SJCRH30 (cell line): ENCODE measurements at places on chromosomes 5 and 9.

DNA sequence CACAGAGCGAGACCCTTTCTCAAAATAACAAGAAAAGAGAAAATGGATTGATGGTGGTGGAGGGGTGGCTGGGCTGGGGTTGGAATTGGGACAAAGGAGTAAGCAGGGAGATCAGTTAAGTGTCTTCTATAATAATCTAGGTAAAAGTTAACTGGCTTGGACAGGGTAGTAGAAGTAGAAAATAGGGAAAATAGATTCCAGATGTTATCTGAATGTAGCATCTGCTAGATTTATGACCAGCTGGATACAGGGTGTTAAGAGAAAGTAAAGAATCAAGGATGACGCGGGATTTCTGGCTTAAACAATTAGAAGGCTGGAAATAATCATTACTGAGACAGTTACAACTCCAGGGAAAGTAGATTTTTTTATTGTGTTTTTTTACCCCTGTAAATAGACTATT is 13.0 kb downstream of the PPP6C start:
- H3K4me1 ChIP-seq, result no peaks in the 10 kb centered on the region
- H3K4me3 ChIP-seq, result no peak overlapping the region
- H3K27ac ChIP-seq, result no peak overlapping the region
- peaks cover 15% of the 10 kb centered on the region; the same call in 1 of the 2 replicates for H3K36me3 ChIP-seq
- no peaks in the 10 kb centered on the region for H3K27me3 ChIP-seq
- DNase-seq, result no peak

GRCh38 chr9:22005021-22005701 is 3.9 kb downstream of the CDKN2B start:
- peaks cover 2% of the 10 kb centered on the region; the same call in 1 of the 2 replicates for H3K4me1 ChIP-seq
- no peak overlapping the region for H3K27ac ChIP-seq
- DNase-seq, result no peak
- no peaks in the 10 kb centered on the region; the same call in 1 of the 2 replicates for H3K36me3 ChIP-seq

GRCh38 chr5:131538177-131538593 is 96.8 kb downstream of the RAPGEF6 start:
- H3K27me3 ChIP-seq, result no peaks in the 10 kb centered on the region
- DNase-seq, result no peak
- peaks cover 24% of the 10 kb centered on the region for H3K4me1 ChIP-seq

DNA sequence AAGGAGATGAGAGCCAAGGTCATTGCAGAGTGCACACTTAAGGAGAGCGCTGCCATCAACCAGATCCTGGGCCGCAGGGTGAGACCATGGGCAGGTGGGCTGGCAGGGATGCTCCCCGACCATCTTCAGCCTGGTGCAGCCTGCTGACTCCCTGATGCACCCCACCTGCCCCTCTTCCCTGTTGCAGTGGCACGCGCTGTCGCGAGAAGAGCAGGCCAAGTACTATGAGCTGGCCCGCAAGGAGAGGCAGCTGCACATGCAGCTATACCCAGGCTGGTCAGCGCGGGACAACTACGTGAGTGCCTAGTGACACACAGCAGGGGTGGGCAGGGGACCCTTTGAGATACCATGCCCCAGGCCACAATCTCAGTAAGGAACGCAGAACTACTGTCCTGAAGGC is 28.3 kb downstream of the TCF7 start:
- DNase-seq, result no peak
- no peak overlapping the region for H3K27ac ChIP-seq
- no peaks in the 10 kb centered on the region for H3K27me3 ChIP-seq
- H3K4me3 ChIP-seq, result no peak overlapping the region
- peaks cover 5% of the 10 kb centered on the region; the same call in 1 of the 2 replicates for H3K4me1 ChIP-seq

- no peaks in the 10 kb centered on the region for H3K4me1 ChIP-seq
- H3K36me3 ChIP-seq, result no peaks in the 10 kb centered on the region
- H3K4me3 ChIP-seq, result no peak overlapping the region
- no peaks in the 10 kb centered on the region; the same call in 1 of the 2 replicates for H3K27me3 ChIP-seq
- no peak for DNase-seq
- no peak overlapping the region for H3K27ac ChIP-seq
These were observed 90.3 kb downstream of the FBXO38 start for GRCh38 chr5:148474025-148474511.

- no peaks in the 10 kb centered on the region for H3K4me1 ChIP-seq
- H3K36me3 ChIP-seq, result no peaks in the 10 kb centered on the region
- H3K27ac ChIP-seq, result no peak overlapping the region
- DNase-seq, result no peak
- H3K27me3 ChIP-seq, result no peaks in the 10 kb centered on the region
- H3K4me3 ChIP-seq, result no peak overlapping the region
These were observed 9.6 kb upstream of the LNPEP start for GRCh38 chr5:96926276-96926675.

DNA sequence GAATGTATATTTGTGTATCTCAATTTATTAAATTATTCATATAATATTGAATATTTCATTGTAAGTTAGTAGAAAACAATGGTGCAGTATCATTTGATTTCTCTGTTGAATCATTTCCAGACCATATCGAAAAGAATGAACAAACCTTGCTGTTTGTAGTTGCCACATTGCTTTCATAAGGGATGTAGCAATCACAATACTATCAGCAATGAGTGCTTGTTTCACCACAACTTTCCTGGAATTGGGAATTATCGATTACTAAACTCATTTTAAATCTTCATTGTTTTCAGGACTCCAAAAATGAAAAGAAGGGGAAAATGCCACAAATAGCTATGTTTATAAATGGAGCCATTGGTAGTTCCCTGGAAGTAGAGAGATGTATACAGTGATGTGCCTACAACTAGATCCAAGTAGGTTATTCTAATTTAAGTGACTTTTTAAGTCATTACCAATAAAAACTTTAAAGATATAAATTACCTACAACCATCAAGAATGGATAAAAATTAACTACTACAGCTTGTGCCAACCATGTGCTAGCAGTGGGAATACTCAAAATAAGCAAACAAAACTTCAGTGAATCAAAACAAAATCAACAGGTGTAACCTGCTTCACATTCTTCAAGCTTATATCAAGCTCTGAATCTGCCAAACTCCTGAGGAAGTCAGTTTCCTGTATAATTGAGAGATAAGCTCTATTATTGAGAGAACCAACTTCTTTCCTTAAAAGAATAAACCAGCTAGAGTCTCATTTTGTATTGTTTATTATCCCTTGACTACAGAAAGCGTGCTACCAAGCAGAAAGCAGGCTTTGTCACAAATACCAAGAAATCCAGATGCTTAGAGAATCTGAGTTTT is 358.6 kb downstream of the ADGRV1 start:
- H3K36me3 ChIP-seq, result no peaks in the 10 kb centered on the region
- H3K27me3 ChIP-seq, result no peaks in the 10 kb centered on the region
- no peaks in the 10 kb centered on the region for H3K4me1 ChIP-seq
- DNase-seq, result no peak

DNA sequence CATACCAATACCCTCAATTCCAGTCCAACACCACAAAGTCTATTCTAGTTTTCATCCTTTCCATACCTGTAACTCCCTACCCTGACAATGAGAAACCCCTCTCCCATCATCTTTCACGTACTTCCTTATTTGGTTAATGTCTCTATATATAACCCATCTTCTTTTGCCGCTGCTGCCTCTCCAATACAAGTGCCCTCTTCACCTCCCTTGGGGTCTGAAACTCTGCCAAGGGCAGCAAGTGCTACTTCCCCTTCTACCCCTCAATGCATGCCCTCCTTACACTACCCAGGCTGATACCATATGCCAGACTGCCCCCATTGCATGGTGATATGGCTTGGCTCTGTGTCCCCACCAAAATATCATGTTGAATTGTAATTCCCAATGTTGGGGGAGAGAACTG is 24.4 kb upstream of the SMIM15 start:
- H3K27ac ChIP-seq, result no peak overlapping the region
- no peak for DNase-seq
- H3K4me1 ChIP-seq, result no peaks in the 10 kb centered on the region
- H3K27me3 ChIP-seq, result no peaks in the 10 kb centered on the region
